ENCODE measurements at places on chromosomes 2 and 18. TPM values are rescaled to one million over a fixed set of nuclear protein-coding genes. Genes with fewer than 3 reads are reported as not detected.
A peak's percentile ranks its signal among the peaks of the same experiment; 100 is the strongest.

- no peak for ATAC-seq
Observed at GRCh38 chr2:205089958-205090357, 544.7 kb downstream of the PARD3B start.

REG3A gene
- 0.31 TPM for total RNA-seq

SCN3A gene
- total RNA-seq, result 23.3 TPM

WDPCP gene
- 6.9 TPM for total RNA-seq

DNA sequence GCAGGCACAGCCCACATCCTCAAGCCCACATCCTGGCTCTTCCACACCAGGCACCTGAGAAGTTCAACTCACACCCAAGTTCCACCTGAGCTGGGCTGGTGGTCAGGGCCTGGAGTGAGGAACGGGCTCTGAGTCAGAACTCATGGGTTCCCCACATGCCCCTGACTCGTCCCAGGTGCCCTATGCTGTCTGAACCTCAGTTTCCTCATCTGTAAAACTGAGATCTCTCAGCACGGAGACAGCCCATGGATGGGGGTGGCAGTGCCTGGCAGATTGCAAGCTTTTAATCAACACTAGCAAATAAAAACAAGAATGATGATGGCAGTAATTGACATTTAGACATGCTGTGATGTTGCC is 307.8 kb downstream of the NDUFA10 start:
- no peak for ATAC-seq

BMP10 gene
- 1.0 TPM for total RNA-seq

DNA sequence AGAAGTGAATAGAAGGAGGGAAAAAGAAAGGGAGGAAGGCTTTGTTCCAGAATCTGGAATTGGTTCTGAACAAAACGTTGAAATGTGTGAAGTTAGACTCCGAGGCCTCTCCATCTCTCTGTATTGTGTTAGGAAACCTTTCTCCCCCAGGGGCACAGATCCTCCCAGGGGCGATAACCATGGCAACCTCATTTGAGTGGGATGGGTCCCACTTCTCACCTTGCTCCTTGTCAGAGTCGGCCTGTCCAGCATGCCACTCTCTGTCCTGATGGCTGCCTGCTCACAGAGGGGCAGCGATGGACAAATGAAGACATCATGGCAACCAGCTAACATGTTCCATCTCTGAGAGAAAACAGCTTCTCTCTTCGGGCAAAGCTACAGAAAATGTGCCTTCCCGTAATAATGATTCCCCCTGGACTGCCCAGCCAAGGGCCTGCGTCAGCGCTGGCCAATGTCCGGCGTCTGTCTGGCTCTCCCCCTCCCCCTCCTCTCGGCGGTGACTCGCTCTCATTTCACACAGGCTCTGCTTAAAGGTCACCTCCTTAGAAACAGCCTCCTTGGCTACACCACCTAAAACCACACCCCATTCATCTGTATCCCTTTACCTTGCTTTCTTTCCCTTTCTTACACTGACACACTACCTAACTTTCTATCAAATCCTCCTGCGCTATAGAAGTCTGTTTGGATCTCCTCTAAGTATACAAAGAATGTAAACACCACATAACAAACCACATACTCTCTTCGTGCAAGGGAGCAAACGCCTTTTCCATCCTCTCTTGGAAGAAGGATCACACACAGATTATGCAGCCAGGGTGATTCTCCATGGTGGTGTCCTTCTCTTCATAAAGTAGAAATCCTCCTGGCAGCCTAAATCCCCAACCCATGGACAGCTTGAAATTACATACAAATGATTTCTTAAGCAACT is 32.1 kb upstream of the TTC39C start:
- ATAC-seq, result peak; percentile 85

TMEM18 gene
- 14.4 TPM for total RNA-seq

DNA sequence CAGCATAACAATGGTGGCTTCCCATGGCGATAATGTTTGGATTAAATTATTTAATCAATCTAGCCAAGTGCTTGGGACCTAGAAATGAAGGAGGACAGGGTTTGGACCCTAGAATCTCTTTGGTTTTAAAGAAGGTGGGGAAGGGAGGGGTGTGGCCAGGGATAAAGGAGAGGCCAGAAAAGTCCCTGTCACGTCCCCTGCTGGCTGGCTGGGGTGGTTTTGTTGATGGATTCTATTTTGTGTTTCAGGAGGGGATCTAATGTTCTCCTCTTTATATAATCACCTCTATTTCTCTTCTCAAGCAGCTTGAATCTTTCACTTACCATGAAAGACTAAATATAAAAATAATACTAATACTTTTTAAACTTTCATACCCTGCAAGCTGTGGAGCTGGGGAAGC is 52.6 kb upstream of the GALR1 start:
- ATAC-seq, result no peak

- ATAC-seq, result no peak
Observed at GRCh38 chr2:140248623-140249022, 1468.4 kb upstream of the NXPH2 start.

DNA sequence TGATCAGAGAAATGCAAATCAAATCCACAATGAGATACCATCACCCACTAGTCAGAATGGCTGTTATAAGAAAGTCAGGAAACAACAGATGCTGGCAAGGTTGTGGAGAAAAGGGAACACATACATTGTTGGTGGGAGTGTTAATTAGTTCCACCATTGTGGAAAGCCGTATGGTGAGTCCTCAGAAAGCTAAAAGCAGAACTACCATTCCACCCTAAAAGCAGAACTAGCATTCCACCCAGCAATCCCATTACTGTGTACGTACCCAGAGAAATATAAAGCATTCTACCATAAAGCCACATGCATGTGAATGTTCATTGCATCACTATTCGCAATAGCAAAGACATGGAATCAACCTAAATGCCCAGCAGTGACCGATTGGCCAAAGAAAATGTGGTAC is 60.7 kb downstream of the ANKRD62 start:
- ATAC-seq, result no peak

- ATAC-seq, result no peak
Observed at GRCh38 chr2:240928476-240929363, 22.6 kb downstream of the CROCC2 start.

DNA sequence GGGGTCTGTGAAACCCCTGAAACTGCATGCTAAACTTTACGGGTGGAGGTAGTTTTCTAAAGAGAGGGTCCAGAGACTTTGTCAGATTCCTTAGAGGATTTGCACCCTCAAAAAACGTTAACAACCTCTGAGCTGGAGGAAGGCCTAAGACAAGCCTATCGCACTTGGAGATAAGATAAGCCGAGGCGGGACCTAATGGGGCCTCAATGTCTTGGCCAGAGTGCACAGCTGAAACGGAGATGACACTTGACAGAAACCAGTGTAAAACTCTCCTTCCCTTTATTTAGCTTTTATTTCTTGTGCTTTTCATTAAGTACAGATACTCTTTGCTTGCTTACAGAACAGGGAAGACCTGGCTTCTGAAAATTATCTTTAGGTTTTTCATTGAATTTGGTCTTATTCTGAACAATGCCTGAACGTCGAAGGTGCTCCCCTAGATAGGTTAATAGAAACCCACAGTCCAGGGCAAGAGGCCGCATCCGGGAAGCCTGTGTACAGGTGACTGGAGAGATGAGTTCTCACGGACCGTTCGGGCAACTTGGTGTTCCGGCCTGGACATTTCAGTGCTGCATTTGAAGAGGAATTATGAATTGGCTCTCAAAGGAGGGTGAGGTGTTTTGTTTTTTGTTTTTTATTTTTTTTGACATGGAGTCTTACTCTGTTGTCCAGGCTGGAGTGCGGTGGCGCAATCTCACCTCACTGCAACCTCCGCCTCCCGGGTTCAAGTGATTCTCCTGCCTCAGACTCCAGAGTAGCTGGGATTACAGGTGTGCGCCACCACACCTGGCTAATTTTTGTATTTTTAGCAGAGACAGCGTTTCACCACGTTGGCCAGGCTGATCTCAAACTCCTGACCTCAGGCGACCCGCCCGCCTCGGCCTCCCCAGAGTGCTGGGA is 49.7 kb downstream of the SH3BP4 start:
- ATAC-seq, result no peak

All from motor neuron (in vitro differentiated cells).